ENCODE measurements at places on chromosomes 5 and 9. TPM values are rescaled to one million over a fixed set of nuclear protein-coding genes. Genes with fewer than 3 reads are reported as not detected.

Gene TXNDC8
- not detected for total RNA-seq

Gene ARHGEF39
- 0.44 TPM for total RNA-seq

Gene TAF11L10
- total RNA-seq = not detected

Gene FAM221B
- not detected for total RNA-seq

Gene LRRC19
- not detected for total RNA-seq

Gene GKAP1
- 0.26 TPM for total RNA-seq

Gene MEGF10
- 0.06 TPM for total RNA-seq

Gene OR1J2
- not detected for total RNA-seq

Gene NFIB
- 82.2 TPM for total RNA-seq

Gene SYNPO
- 17.6 TPM for total RNA-seq

Gene ACOT12
- total RNA-seq = not detected
